ENCODE measurements at places on chromosomes 1 and 21.

DNA sequence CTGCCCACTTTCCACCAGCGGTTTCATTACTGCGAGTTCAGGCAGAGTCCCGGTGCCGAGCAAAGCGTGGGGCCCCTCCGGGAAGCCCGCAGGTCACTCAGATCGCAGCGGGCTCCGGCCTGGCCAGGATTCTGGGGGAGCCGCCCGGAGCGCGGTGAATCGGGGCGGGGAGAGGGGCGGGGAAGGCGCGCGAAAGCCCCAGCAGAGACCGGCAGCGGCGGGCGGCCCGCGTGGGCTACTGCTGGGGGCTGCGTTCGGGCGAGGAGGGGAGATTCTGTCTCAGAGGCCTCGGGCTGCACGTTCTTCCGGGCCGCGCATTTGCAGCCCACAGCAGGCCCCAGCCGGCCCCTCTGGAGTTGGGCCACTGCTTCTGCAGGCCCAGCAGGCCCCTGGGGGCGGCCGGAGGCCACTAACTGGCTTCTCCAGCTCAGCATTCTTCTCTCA, 64.7 kb downstream of the SCCPDH start:
- DNase-seq: no peak

- no peak for DNase-seq
Measured at GRCh38 chr1:185441605-185442004, 124.6 kb upstream of the IVNS1ABP start.

- DNase-seq: no peak
Measured at GRCh38 chr1:76086597-76086996, 12.1 kb downstream of the ST6GALNAC3 start.

GRCh38 chr1:221937155-221937953, 195.5 kb upstream of the DUSP10 start:
- DNase-seq: no peak

GRCh38 chr1:235101558-235102258, 26.9 kb downstream of the TOMM20 start:
- DNase-seq: no peak

DNA sequence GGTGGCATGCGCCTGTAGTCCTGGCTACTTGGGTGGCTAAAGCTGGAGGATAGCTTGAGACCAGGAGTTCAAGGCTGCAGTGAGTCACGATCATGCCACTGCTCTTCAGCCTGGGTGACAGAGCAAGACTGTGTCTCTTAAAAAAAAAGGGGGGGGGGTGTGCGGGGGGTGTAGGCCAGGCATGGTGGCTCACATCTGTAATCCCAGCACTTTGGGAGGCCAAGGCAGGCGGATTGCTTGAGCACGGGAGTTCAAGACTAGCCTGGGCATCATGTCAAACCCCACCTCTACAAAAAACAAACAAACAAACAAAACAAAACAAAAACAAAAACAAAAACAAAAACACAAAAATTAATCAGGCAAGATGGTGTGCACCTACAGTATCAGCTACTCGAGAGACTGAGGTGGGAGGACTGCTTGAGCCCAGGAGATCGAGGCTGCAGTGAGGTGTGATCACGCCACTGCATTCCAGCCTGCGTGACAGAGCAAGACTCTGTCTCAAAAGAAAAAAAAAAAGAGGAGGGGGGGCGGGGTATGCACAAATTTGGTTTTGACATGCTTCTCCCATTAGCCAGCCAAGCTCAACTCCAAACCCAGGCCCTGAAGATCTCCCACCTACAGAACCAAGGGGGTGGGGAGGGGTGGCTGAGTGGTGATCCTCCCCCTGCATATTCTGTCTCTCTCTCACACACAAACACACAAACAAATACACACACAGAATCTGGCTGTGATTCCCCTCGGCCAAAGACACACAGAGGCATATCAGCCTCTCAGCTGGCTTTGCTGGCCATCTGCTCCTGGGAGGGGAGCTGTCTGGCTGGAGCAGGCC, 3.1 kb downstream of the PTAFR start:
- no peak for DNase-seq

GRCh38 chr1:1978108-1978507, 25.5 kb downstream of the CFAP74 start:
- DNase-seq: no peak

DNA sequence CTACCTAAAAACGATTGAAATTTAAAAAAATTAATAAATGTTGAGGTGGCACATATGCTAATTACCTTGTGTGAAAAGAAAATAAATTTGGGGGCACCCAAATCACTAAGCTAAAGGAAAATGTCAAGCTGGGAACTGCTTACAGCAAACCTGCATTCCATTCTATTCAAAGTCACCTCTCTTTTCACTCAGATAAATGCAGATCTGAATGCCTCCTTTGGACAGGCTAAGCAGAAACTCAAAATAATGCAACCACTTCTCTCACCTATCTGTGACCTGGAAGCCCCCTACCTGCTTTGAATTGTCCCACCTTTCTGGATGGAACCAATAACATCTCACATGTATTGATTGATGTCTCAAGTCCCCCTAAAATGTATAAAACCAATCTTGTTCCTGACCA, 628.7 kb downstream of the AMY1C start:
- DNase-seq: no peak

DNA sequence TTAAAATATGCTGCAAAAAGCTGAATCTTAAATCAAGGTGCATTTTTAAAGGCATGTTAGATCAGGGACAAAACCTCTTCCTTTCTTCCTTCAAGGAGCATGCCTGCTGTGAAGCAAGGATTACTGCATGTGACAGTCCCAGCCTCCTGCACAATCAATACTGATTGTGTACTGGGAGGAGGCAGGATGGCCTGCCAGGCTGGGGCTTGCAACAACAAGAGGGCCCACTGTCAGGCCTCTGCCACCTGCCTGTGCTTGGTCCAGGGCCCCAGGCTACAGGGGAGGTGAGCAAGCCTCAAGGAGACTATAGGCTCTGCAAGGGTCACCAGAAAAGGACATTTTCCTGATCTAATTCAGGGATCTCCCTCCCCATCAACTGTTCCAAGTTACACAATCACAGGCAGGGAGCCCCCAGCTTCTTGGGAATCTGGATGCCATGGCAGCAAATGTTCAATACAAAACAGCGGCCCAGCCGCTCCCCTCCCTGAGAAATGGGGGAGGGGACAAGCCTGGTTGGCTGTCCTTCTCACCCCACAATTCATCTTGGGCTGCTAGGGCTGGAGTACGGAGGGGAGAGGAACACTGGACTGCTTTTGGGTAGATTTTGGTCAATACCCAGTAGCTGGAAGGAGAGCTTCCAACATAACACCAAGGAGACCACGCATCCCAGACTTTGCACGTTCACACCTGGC, 76.7 kb downstream of the SSBP3 start:
- DNase-seq: no peak

- no peak for DNase-seq
Measured at GRCh38 chr1:69861641-69862040, 293.9 kb downstream of the LRRC7 start.

DNA sequence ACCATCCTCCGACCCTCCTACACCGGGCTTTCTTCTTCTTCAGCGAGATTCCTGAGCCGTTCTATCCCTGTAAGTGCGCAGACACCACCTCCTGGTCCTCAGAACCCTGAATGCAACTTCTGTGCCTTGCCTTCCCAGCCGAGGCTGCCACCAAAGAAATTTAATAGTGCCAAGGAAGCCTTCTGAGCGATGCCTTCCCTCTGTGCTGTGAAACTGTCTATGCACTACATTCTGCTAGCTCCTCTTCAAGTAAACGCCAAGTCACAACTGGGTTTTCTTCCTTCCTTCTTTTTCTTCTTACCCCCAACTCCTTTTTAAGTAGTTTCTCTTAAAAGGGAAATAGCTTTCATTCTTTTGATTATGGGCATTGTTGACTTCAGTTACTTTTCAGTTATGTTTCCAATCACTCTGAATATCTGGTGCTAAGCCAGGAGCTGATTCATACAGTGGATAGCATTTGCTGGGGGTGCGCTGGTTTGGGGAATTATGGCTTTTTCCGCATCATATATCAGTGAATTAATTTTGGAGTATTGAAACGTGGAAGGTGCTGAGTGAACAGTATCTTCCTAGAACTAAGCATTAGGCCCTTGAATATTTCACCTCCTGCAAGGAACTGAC, 38.6 kb upstream of the GPR88 start:
- DNase-seq: no peak

- no peak for DNase-seq
Measured at GRCh38 chr21:38839328-38840286, 33.9 kb downstream of the ETS2 start.

GRCh38 chr21:30048570-30048969, 108.8 kb upstream of the GRIK1 start:
- no peak for DNase-seq

DNA sequence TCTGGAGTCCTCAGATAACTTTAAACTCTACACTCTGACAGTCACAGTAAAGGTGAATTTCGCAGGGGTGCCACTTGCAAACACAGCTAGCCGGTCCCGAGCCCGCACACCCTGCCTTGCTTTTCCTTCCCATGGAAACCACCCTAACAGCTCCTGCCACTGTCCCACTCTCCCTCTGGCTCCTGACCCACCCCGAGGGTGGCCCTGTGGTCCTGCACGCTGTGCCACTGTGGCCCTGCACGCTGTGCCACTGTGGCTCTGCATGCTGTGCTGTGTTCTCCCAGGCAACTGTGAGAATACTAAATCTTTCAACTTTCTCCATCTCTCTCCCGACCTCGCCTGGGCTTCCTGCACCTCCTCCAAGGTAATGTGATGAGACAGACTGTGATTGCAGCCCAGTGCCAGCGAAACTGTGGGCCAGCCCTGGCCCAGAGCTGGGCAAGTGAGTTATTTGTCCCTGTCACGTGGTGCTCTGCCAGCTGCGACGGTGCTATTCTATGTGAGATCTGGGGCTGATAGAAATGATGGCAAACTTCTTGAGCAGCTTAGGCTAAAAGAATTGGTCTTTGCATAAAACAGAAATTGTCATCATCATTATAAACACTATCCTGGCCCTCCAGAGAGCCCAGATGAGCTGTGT, 63.4 kb upstream of the TARBP1 start:
- no peak for DNase-seq

DNA sequence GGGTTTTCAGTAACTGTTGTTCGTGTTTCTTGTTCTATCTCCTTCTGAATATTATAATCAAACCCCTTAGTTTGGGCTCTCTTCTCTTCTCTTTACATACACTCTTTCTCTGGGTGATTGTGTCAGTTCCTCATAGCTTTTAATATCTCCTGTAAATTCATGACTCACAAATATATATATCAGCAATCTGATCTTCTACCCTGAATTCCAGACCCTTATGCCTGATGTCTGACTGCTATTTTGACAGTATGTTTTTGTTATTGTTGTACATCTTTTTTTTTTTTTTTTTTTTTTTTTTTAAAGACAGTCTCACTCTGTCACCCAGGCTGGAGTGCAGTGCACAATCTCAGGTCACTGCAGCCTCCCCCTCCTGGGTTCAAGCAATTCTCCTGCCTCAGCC, 70.8 kb upstream of the MPC2 start:
- no peak for DNase-seq

DNA sequence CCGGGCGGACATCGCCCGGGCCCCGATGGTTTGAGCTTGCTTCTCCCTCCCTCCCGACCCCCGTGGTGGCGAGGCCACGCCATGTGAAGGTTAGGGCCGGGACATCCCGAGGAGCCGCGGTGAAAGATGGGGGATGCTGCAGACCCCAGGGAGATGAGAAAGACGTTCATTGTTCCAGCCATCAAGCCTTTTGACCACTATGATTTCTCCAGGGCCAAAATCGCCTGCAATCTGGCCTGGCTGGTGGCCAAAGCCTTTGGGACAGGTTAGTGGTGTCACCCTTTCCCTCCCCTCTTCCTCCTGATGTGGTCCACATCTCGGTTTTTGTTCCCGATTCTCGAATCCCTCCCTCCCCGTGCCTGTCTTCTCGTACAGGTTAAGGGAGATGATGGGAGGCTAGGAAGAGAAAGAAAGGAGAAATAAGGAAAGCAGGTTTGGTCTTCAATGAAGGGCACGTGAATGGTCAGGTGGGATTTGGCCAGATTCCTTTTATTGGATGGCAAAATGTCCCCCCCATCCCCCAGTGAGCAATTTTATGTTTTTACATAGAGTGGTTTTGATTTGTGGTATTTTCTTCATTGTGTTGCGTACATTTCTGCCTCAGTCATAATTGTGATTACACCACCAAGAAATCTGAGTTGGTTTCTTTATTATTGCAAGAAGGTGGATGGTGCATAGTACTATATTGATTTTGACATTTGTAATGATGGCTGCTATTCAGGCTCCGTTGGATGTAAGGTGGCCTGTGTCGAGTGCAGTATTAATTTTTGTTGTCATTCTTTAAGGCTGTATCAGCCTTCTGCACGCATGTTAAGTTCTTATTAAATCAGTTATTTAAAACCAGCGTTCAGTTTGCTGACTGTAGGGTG, 1.2 kb downstream of the CAMSAP2 start:
- no peak for DNase-seq

GRCh38 chr1:211529011-211529410, 37.0 kb upstream of the RD3 start:
- DNase-seq: no peak

DNA sequence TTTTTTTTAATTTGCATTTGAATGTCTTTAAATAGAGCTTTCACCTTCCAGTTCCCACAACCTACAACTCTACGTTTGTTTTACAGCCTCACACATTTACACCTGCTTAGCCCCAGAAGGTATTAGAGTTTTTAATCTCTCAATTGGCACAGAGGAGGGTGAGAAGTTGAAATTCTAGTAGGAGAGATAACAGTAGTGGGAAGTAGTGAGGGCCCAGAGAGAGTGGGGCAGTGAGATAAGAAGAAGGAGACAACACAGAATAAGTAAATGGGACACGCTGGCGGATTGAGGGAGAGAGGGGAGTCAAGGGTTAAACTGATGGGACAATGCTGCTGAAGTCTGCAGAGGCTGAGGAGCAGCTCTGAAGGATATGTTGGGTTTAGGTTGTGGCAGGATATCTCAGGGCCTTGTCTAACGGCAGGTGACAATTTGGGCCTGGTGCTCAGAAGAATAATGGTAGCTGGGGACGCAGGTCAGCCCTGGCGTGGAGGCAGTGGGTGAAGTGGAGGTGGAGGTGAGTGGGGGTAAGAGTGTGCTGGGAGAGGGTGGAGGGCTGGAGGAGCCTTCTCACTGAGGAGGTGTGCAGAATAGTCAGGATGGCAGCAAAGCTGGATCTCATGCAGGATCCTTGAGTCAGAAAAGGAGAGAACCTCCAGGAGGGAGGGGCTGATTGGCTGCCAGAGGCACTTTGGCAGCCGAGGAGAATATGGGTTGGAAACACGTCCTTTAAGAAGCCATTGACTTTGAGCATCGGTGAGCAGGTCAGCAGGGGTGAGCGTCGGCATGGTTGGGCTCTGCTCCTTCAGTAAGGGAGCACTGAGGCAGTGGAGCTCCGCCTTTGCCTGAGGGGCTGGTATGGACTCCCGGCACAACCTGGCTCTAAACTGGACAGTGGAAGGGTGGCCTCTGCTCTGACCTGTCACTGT, 72.9 kb downstream of the SYT6 start:
- DNase-seq: no peak

DNA sequence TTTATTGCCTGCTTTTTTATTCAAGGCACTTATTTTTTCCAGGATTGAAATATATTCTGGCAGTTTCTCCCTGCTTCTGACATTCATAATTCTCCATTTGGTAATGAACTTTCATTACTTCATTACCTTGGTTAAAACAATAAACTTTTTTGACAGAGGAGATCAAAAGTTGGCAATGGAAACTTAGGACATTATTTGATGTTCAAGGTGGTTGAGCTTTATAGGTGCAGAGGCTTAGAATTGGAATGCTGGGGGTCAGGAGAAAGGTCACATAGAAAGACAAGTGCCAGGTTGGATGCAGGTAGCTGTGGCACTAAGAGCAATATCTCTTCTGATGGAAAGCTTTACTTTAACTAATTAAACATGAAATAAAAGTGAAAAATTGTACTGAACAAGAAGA, 152.4 kb downstream of the SPATA46 start:
- no peak for DNase-seq
